ENCODE measurements at places on chromosomes 3 and 15.

- DNase-seq: no peak
These were observed 45.5 kb downstream of the GPR149 start for GRCh38 chr3:154384479-154384878.

DNA sequence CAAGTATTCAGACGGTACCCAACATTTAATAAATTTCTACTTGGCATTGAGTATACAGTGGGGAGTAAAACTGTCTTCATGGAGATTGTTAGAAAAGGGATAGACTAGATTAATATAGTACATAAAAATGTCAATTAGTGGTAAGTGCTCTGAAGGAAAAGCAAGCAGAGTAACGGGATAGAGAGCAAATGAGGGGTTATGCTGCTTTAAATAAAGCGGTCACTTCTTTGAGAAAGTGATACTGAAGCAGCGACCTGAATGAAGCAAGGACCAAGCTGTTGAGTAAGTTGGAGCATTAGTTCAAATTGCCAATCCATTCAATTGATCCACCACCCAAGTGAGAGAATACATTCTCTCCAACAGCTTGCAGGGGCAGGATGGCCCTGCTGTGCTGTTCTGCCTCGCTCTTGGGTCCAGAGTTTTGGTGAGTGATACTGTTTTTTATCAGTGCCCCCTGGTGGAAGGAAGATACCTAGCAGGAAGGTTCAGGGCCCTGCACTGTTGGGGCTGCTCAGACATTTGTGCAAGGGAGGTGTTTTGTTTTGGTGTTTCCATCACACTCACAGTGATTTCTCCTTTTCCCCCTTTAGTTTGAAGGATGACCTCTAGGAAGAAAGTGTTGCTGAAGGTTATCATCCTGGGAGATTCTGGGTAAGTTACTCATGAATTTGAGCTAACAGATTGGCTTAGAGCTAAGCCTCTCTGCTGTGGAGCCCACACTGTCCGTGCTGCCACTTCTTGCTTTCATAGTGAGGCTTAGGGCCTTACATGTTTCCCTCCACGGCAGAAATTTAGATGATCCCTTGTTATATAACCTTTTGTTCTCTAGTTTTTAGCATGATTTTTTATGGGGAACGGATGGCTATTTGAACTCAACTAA, 69.0 kb downstream of the RAB7A start:
- DNase-seq: peak; percentile 52

GRCh38 chr15:84113919-84114318, 121.7 kb upstream of the GOLGA6L4 start:
- no peak for DNase-seq

GRCh38 chr3:51673181-51673801, 2.2 kb downstream of the TEX264 start:
- no peak for DNase-seq

- no peak for DNase-seq
These were observed 66.3 kb downstream of the SSUH2 start for GRCh38 chr3:8578282-8578681.

GRCh38 chr3:115239717-115240116, 92.6 kb upstream of the ZBTB20 start:
- DNase-seq: no peak

GRCh38 chr3:23648326-23648995, 157.3 kb upstream of the UBE2E1 start:
- no peak for DNase-seq

All from stimulated activated CD4-positive, alpha-beta T cell treated with anti-CD3 and anti-CD28 coated beads, Interleukin-2, amount 100 ng/mL, for 4 hours (primary cell).